Activated CD4-positive, alpha-beta T cell treated with anti-CD3 and anti-CD28 coated beads, Interleukin-2, amount 50 U/mL, for 1 hour (primary cell): ENCODE measurements at places on chromosomes 4 and X.

GRCh38 chrX:39174772-39175417 is 373.6 kb downstream of the MID1IP1 start:
- peak; percentile 52 for DNase-seq

GRCh38 chr4:106058921-106059320 is 163.7 kb downstream of the NPNT start:
- DNase-seq: no peak

GRCh38 chrX:66876776-66877175 is 237.9 kb upstream of the EDA2R start:
- no peak for DNase-seq

DNA sequence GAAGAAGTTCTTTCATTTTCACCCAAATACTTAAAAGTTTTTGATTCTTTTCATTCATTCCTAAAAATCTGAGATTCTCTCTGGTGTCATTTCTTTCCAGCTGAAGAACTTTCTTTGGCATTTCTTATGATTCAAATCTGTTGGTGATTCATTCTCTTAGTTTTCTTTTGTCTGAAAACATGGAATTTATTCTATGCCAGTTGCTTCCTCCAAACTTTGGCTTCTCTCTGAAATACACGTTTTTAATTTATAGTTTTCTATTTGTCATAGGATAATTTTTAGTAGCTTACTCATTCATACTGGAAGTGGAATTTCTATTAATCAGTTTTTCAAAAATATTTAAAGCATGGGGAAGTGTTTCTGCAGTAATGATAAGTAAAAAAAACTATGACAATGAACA is 1012.0 kb downstream of the RPA4 start:
- DNase-seq: no peak

GRCh38 chrX:41538707-41539106 is 91.6 kb downstream of the NYX start:
- no peak for DNase-seq

DNA sequence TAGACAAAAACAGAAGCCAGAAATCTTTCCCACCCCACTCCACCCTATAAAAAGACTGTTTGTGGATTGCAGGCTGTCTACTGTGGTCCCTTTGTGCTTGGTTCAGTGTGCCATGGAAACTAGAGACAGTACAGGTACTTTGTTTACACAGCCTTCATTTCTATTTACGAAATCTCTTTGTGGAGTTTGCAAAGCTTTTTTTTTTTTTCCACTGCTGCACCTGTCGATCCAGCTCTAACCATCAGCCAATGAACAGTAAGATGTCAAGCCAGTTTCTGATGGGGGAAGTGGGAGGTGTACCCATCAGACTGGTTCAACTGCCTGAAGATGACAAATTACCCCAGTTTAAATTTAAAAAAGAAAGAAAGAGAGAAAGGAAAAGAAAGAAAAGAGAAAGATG is 20.2 kb upstream of the LRBA start:
- no peak for DNase-seq

DNA sequence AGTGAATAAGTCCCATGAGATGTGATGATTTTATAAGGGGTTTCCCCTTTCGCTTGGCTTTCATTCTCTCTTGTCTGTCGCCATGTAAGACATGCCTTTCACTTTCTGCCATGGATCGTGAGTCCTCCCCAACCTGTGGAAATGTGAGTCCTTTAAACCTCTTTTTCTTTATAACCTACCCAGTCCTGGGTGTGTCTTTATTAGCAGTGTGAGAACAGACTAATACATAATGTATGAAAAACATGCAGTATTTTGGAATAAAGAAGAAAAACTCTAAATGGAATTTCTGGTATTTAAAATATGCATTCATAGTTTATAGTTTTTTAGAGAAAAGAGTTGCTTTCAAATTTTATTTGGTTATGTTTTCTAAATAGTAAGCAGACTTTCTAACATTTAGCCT is 360.7 kb downstream of the PCDH7 start:
- DNase-seq: no peak

- no peak for DNase-seq
These were observed 34.1 kb downstream of the GPAT3 start for GRCh38 chr4:83569987-83570386.

DNA sequence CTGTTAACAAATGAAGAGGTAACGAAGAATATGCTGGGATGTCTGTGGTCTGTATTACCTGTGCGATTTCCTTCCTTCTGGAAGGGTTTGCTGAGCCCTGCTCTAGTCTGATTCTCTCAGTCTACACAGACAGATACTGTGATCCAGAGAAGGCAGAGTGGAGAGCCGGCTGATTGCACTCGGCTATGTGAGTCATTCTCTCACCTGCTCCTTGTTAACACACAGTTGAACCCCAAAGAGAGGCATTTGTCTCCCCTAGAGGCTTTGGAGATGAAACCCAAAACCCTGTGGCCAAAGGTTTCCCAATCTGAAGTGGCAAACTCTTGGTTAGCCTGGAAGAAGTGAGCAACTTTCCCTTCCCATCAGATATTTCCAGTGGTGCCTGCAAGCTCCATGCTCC is 78.1 kb upstream of the GPC4 start:
- DNase-seq: no peak

GRCh38 chrX:36898301-36898700 is 109.9 kb upstream of the FAM47C start:
- DNase-seq: no peak

- DNase-seq: no peak
These were observed 129.6 kb downstream of the ZNF330 start for GRCh38 chr4:141350122-141350905.

GRCh38 chr4:62670514-62670913 is 1470.4 kb downstream of the ADGRL3 start:
- DNase-seq: no peak

- DNase-seq: no peak
These were observed 167.0 kb downstream of the AASDH start for GRCh38 chr4:56220261-56220660.

- DNase-seq: no peak
These were observed 17.0 kb upstream of the TMEM144 start for GRCh38 chr4:158193171-158193749.

DNA sequence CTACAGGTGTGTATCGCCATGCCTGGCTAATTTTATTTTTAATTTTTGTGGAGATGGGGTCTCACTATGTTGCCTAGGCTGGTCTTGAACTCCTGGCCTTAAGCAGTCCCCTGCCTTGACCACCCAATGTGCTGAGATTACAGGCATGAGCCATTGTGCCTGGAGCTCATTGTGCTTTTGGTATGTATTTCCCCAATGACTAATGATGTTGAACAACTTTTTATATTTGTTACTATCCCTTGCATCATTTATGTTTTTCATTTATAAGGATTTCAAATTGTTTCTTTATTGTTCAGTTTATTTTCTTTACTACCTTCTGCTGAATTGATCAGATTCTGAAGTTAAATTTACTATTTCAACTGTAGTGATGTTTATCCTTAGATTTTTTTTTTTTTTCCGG is 199.7 kb downstream of the CEP135 start:
- no peak for DNase-seq

DNA sequence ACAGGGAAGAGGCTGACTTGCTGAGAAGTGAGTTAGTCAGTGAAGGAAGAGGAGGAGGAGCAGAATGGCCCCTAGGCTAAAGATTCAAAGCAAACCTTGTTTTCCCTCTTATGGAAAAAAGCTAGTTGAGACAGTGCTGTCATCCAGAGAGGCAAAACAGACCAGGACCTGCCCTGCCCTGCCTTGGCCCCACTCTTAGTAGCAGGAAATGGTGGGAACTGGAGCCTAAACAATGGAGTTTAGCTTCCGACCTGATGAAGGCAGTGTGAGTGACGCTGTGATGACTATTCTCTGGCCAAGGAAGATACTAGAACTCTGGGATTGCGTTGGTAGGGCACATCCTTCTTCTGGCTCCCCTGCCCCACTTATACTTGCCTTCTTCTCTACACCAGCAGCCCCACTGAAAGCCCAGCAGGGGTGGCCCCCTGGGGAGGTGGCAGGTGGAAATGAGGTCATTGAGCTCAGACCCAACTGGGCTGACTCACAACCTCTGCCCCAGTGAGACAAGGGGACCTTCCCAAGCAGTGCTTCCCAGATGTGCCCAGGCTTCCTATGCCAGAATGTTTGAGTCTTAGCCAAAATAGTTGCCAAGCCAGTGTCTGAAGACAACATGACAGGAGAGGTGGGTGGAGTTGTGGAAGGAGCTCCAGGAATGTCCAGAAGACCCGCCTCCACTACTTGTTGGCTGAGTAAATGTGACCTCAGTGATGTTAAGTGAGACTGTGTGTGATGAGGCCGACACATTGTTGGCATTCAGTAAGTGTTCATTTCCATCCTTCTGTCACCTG is 38.8 kb downstream of the MSN start:
- DNase-seq: no peak

DNA sequence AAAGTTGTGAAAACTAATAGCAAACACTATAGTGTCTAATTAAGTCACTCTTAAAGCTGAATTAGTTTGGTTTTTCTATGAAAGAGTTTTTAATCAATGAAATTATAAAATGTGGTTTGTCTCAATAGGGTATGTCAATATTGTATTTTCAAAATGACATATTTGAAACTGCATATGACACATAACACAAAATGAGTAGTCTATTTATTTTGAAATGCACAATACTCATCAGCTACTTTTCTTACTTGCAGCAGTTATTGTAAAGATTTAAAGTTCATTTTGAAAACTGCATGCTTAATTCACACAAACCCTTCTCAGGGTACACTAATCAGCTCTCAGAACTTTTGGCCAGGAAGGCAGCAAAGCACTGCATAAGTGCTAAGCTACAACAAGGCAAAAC is 21.2 kb downstream of the CLGN start:
- DNase-seq: no peak

DNA sequence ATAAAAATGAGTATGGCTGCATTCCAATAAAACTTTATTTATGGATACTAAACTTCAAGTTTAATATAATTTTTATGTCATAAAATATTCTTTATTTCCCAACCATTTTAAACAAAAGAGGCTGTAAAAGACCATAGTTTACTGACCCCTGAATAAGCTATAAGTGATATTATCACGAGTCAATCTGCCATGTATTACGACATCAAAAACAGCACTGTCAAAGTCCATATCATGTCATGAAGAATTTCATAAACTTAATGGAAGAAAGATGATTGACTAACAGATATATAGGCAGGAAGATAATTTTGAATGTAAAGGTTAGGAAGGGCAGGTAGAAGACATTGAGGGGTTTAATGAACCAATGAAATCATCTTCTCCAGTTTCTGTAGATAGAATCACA is 18.2 kb downstream of the TMEM156 start:
- no peak for DNase-seq

DNA sequence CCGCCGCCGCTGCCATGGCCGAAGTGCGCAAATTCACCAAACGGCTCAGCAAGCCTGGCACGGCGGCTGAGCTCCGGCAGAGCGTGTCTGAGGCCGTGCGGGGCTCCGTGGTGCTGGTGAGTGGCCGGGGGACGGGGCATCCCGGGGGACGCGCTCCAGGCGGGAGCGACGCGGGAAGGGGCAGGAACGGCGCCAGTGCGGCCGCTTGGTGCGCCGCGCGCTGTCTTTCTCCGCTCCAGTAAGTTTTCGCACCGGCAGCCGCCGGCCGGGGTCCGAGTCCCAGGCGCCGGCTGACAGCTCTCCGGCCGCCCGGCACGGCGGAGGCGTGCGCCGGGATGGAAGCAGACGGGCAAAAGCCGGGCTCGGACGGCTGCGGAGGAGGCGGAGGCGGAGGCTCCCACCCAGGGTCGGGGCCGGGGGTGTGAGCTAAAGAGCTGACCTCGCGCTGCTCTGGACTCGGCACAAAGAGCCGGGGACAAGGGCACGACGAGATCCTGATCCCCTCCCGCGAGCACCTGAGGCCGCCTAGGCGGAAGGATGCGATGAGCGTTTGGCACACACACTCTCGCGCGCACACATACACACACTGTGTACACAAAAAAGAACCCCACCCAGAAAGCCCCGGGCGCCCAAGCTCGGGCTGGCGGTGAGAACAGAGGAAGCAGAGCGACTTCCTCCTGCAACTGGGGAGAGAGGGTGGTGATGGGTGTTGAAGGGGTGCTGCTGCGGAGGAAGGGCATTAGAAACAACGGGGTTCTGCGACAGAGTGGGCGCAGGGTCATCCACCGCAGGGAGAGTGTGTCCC is 545 bp downstream of the DOCK11 start:
- peak; percentile 76 for DNase-seq

GRCh38 chrX:72366178-72366577 is 60.5 kb upstream of the CITED1 start:
- no peak for DNase-seq

GRCh38 chrX:84188320-84188834 is 378 bp upstream of the RPS6KA6 start:
- DNase-seq: no peak

DNA sequence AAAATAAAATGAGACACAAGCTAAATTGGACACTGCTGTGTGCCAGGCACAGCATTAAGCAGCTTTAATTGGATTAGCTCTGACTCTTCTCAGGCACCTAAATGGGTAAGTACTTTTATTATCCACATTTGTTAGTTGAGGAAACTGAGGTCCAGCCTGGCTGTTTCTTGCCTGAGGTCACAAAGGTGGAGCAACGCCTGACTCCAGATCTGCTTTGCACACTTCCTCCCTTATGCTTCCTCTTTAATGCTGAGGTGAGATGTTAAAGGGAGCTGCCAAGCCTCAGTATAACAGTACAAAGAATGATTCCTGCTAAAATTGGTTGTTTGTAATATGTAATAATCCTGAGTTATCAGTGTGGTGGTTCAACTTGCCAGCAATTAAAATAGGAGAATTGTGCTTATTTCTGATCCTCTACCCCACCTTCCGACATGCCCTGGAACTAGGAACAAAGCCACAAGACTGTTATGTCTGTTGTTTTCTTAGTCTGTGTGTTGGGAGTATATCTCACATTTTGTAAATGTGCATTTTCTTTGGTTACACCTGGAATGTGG is 74.4 kb downstream of the AFF1 start:
- DNase-seq: no peak

- DNase-seq: no peak
These were observed 14.5 kb downstream of the OTUD5 start for GRCh38 chrX:48942895-48943294.

- DNase-seq: no peak
These were observed 332.3 kb downstream of the PTTG2 start for GRCh38 chr4:38292529-38292928.

DNA sequence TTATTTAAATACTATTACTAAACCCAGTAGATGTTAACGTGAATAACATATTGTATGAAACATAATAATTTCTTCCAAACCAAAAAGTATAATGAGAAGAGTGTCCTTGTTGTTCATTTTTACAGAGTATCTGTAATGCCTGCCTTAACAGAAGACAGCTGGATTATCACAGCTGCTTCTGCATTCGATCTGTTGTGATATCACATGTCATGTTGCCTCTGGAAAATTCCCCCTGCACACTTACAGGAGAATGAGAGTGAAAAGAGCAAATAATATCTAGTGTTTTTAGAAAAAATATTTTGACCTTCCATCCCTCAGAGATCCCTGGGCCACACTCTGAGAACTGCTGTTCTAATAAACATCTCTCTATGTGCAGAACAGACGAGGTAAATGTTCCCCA is 240.1 kb upstream of the NOCT start:
- DNase-seq: no peak

DNA sequence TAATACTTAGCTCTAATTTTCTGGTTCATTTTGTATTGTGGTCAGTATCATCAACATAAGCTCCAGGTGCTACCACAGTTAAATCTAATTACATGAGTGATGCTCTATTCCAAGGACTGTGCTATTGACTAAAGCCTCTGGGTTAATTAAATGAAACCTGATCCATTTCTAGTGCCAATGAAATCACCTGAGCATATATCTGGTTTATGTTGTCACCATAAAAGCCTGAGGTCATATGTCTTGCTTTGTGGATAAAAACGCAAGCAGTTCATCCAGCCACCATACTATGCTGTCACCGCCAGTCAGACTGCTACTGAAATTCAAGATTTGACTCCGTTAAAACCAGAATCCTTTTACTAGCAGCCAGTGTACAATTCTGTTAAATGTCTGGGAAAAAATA is 64.2 kb upstream of the ZNF518B start:
- no peak for DNase-seq
